NCI-H1694 (cell line): ENCODE measurements at places on chromosomes 2 and 18.

DNA sequence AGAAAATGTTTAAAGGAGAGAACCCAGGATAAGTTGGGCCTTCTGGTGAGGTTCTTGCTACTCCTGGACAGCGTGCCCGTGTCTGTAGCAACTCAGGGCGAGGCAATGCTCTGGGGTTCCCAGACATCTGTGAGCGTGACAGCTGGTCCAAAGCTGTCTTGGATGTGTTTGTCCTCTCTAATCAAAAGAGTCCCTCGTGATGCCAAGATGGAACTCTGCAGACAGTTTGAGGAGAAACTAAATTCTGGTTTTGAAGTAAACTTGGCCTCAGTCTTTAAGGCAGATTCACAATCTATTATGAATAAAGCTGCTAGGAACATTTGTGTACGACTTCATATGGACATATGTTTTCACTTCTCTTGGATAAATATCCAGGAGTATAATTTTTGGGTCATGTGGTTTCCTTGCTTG is 47.3 kb downstream of the TMEM17 start:
- DNase-seq, result no peak

DNA sequence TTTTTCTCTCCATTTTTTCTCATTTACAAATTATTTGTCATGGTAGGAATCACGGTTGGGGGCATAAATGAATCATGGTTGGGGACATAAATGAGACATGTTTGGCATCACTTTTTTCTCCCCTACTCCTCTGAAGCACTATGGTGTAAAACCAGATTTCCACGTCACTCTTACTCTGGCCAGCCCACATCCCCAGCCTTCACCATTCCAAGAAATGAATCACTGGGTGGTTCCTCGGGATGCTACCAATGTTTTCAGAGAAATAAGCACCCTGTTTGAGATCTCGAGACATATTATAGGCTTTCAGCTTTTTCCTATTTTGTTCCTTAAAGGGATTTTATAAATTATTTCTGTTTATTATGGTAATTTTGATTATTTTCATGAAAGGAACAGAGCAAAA is 155.0 kb upstream of the SLC8A1 start:
- DNase-seq, result no peak

DNA sequence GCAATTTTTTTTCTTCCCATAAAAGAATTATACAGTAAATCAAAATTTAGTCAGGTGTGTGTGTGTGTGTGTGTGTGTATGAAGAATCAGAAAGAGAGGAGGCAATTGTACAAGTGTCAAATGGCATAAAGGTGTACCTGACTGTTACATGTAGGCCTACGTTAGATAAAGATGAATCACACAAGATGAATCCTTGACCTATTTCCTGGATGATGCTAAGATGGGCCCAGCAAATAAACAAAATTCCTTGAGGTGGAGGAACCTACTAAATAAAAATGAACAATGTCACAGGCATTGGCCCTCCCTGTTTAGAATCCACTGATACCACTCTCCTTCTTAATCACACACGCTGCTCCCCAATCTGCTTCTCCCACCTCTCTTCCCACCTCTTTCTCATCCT is 79.7 kb upstream of the LRATD1 start:
- no peak for DNase-seq

DNA sequence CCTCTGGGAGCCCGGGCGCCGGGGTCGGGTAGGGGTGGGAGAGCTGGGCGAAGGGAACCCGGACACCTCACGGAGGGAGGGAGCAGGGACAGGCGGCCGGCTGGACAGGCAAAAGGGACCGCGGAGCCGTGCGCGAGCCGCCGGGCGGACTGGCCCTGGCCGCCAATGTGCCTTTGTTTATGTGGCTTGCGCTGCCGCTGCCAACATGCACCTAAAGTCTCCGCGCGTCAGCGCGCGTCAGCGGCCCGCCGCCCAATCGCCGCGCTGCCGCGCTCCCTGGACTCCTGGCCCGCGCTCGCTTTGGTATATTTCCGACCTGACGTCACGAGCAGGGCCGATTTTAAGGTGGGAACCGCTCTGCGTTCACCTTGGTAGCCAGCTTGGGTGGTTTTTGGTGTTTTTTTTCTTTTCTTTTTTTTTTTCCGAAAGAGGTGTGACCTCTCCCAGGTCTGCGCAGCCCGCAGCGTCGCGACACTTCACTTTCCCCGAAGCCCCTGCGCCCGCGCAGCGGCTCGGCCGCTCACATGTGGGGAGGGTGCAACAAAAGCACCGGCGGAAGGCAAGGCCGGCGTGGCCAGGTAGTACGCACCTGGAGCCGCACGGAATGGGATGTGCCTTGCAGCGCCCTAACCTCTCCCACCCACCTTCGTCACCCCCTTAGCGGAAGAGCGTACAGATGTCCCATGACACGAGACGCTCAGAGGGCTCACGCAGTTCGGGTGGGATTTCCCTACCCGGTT is at the start of gene NR4A2:
TSS of gene NR4A2 (minus strand) at position 188 of the 740 bp plus-strand sequence. CDS start 2,535 bp downstream, outside the sequence.
- DNase-seq, result peak; percentile 34

GRCh38 chr2:121898483-121898882 is 143.0 kb downstream of the TSN start:
- DNase-seq, result no peak

DNA sequence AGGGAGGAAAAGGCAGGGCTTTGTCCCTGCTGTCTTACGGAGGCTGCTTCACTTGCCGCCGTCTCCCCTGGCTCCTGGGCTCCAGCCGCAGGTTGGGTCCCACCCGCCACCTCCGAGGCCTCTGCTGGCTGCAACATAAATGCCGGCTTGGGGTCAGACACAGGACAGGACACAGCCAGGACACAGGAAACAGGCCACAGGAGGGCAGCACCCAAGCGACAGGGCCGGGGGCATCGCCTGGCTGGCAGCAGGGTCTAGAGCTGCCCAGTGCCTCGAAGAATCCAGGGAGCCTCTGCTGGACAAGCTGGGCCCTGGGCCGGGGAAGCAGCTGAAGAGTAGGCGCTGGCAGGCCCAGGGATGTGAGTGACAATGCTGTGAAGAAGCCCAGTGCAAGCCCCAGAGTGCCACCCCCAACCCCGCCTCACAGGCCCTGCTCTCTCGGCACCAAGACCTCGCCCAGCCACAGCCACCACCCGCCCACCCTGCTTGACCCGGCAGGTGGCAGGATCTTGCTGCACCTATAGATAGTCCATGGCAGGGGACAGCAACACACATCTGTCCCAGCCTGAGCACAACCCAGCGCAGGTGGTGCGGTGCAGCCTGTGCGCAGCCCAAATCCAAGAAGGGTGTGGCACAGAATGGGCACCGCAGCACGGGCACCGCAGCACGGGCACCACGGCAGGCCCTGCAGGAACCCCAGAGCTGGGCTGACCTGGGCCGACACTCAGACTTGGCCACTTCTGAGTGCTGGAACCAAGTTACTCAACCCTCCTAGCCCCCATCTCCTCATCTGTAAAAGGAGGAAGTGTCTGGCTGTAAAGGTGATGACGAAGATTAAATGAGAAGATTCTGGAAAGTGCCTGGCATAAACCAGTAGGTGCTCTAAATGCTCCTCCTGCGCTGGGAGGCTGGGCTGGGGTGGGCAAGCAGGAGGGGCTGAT is 55.6 kb downstream of the BIN1 start:
- DNase-seq, result no peak

DNA sequence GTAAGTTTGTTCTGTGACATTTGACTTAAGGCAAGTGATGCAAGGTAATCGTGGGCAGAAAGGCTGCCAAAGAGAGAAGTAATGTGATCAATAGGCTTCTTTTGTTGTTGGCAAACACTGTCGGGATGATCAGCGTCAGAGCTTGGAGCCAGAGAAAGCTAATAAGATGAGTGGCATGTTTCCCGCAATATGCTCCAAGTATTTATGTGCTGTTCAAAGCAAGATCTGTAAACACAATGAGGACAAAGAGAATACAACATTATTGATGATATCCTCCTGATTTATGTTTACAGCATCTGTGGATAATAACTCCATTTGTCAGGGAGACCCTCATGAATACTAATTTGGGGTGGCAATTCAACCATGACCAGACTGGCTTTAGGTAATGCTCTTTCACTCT is 603.3 kb downstream of the TDRD15 start:
- no peak for DNase-seq

DNA sequence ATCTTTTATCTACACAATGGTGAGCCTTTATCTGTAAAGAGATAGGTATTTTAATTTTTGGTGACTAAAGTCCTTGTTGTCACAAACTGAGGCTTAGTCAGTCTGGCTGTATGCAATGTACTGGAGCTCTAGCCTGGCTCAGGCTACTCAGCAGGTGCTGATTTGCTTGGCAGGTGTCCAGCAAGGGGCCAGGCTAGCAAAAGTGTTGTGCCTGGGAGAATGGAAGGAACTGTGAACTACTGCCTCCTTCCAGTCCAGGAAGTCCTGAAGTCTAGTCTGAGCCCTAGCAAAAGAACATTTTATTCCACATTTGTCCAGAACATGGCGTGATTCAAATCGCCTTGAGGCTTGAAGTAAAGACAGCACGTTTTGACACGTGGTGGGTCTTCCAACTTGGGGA is 260.5 kb downstream of the CCDC85A start:
- no peak for DNase-seq

DNA sequence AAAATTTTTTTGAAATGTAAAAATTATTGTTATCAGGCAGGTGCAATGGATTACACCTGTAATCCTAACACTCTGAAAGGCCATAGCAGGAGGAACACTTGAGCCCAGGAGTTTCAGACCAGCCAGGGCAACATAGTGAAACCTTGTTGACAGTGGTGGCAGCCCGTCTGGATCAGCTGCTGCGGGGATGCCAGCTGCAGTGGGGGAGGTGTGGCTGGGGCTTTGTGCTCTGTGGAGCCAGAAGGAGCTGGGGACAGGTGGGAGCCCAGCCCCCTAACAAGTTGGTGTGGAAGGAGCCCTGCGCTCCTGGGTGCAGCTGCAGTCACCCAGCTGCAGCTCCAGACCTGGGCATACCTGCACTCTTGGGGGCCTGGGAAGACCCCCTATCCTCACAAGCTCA is 182.4 kb upstream of the MC4R start:
- peak; percentile 4 for DNase-seq

DNA sequence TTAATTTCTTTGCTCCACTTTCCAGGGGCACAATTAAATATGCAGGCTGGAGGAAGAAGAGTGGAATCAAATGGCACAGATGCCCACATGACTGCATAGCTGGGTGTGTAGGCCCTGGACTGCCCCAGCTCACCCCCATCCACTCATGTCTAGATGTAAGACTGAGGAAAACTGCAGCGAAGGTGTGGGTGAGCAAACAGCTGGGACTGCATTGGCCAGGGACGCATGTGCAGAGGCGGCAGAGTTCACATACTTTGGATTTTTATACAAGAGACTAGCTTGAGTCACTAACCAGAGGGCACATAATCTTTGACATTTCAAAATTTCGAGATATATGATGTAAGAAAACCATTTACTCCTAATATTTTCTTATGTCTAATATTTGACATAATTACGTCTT is 60.1 kb downstream of the SPIRE1 start:
- no peak for DNase-seq

- no peak for DNase-seq
These were observed 201.4 kb upstream of the EPAS1 start for GRCh38 chr2:46095830-46096229.
